ENCODE measurements at places on chromosomes 12 and 14.

DNA sequence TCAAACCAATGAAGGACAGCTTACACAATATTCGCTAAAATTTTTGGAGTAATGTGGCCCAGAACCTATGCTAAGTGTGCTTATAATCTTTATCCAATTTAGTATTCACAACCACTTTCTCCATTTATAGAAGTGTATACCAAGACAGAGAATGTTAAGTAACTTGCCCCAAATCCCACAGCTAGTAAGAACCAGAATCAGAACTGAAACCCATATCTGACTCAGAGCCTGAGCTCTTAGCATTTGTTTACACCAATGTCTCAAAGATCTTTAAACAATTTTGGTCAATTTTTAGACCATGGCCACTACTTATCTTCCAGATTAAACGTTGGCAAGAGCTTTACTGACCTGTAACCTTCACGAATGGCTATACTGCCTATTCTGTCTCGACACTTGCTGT lies 53.0 kb downstream of the PAPLN start:
- DNase-seq, result peak; percentile 85

DNA sequence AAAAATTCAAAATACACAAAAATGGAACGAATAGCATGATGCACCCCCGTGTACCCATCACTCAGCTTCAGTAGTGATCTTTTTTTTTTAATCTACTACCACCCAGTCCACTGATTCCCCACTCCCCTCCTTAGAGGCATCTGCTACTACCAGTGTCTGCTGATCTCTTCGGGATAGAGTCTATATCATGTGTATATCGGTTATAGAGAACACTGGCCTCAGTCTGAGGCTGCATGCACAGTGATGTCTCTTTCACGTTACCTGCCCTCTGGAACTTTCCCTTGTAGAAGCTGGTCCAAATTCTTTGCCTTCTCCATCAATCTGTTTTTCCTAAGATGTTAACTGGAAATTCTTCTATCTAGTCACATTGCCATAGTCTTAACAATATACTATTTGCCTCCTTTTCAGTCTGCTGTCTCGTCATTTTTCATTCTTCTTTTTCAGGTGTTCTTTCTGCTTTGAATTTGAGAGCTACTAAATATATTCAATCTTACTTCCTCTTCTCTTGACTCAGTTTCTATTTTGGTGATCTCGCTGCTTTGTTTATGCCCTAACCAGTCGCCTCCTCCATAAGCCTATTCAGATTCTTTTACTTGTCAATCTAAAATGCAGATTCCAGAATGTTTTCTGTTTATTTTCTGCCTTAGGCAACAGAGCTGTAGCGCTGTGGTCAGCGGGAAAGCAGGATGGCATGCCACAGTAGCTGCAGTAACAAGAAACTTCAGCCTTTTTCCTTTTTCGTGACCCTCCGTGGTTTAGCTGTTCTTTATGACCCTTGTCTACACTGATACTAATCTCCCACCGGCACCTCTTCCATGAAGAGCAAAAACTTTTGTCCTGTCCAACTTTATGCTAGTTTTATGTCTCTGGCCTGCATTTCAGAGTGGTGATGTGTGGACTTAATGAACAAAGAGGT lies 67.0 kb downstream of the FBXW8 start:
- no peak for DNase-seq

DNA sequence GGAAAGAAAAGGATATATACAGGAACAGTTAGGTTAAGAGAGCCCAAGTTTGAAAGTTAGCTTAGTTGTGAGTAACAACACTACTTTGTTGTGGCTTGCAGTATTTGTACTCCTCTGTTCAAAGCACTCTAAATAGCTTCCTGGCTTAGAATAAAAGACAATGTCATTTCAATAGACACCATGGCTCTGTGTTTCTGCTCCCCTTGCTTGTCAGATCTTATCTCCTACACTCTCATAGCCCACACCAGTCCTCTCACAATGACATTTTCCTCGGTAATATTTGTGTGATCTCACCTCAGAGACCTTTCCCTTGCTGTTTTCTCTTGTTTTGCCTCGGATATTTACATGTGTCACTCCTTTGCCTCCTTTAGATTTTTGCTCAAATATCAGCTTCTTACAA lies 418.4 kb downstream of the MDGA2 start:
- peak; percentile 0 for DNase-seq

- DNase-seq, result no peak
Measured at GRCh38 chr12:3398196-3398789, 92.7 kb upstream of the PRMT8 start.

DNA sequence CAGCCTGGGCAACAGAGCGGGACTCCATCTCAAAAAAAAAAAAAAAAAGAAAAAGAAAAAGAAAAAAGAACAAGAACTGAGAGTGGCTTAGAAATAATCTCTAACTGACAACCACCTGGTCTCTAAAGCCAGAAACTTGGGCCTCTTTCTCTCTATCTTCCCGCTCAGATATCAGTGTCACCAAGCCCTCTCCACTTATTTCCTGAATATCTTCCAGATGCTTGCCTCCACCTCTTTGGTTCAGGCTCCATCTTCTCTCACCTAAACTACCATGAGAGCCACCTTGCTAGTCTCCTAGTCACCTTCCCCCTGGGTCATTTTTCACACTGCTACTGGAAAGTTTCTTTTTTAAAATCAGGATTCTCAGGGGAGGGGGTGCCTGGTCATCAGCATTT lies 1.8 kb upstream of the TM9SF1 start:
- no peak for DNase-seq

DNA sequence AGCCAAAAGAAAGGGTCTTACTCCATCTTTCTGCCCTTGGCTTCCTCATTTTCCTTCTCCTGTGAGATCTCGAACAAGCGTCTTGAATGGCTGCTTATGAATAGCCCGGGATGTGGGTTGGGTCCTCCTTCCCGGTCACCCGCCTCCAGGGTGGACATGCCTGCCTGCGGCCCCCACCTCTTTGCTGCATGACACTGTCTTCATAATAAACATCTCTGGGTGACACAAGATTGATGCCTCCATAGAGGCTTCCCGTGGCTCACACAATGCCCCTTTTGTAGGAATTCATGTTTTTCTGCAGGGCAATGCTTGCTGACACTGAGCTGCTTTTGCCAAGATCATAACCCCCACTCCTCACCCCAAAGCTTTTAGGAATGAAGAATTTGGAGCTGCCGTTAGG lies 125.9 kb downstream of the ZNF664 start:
- no peak for DNase-seq

GRCh38 chr12:70236990-70237389 lies 6.2 kb upstream of the CNOT2 start:
- no peak for DNase-seq

DNA sequence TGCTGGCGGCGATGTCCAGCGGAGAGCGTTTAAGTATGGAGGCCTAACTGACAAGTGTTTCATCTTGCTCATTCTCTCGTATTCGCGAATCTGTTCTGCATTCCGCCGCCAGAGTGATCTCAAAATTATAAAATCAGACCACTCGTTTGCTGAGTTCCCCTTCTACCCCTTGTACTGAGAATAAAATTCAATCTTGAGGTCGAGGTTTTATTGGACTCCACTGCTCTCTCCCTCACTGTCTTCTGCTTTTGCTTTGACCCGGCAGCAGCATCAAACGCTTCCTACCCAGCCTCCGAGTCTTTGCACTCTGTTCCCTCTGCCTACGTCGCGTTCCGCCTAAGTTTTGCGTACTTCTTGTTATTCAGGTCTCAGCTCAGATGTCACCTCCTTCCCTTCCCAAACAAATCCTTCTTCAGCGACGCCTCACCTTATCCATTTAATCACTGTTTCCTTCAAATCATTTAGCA lies 462 bp downstream of the KNTC1 start:
- DNase-seq, result peak; percentile 51

DNA sequence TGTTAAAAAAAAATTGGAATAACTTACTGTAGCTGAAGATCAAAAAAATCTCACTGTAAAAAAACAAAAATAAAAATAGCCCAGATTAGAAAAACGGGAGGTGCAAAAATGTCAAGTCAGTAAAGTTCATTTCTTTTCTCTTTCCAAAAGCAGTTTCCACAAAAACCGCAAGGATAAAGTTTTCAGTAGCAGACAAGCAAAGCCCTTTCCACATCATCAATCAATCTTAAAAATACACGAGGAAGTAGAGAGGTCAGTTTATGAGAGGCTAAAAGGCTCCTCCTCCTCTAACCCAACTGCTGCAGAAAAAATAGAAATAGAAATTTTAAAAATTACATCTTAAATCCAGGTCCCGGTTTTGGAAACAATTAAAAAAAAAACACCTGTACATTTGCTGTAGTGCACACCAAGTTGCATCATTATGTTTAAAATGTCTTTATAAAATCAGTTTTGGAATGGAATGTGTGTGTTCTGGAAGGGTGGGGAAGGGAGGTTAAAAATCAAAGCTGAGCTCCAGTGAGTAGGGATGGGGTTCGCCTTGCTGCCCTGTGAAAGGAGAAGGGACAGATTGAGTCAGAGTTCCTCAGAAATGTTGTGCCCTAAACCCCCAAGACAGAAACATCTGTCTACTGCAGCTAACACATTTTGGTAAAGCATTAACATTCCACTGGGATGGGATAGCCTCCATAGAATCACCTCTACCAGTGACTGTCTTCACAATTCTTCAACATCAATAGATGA lies 5.8 kb downstream of the HNRNPC start:
- peak; percentile 44 for DNase-seq

DNA sequence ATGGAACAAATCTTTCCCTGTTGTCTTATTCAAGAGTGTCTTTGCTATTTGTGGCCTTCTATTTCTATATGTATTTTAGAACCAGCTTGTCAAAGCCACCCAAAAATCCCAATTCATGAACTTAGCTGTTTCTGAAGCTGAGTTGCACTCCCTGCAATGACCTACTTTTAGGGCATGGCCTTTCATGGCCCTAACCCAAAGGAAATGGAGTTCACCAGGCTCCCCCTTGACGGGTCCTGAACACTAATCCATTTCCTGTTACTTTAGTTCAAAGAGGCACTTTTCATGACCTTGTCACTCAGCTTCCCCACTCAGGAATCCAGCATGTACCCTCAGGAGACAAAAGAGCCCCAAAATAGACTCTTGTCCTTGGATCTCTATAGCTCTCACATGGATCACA lies 7.6 kb downstream of the TMED8 start:
- peak; percentile 5 for DNase-seq

DNA sequence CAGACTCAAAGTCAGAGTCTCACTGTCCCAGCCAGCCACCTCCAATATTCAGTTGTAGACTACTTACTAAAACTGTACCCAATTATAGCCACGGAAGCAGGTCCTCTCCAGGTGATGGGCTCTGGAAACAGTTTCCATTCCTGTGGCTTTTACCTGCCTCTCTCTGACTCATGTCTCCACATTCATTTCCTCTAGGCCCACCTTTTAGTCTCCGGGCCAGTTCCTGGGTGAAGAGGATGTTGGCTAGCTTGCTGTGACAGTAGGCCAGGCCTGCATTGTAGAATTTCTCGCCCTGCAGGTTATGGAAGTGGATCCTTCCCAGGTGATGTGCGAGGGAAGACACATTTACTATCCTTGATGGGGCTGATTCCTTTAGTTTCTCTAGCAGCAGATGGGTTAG lies 5.6 kb downstream of the RDH11 start:
- no peak for DNase-seq

DNA sequence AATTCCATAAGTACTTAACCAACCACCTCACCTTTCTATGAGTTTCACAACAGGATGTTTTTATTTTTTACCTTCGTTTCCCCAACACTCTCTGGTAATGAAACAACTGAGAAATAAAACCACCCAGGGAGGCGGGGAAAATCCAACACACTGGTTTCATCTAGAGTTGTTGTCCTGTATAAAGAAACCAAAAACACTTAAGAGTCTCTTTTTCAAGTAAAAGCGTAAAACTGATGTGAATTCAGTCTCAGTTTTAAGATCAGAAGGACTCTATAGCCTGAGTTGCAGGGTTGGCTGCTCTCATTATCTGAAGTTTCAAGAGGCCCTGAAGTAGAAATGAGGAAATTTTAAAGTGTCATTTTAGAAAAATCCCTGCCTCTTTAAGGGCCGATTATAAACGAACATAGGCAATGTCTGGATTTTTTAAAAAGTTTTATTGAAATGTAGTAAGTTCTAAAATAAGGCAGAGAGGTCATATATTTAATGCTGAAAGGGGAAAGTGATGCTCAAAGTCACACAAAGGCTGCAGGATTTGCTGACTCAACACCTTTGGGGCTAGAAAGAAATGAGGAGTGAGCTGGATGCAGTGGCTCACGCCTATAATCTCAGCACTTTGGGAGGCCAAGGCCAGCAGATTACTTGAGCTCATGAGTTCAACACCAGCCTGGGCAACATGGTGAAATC lies 27.2 kb downstream of the HIGD1C start:
- DNase-seq, result peak; percentile 61

GRCh38 chr12:38995249-38995648 lies 89.9 kb upstream of the CPNE8 start:
- no peak for DNase-seq

DNA sequence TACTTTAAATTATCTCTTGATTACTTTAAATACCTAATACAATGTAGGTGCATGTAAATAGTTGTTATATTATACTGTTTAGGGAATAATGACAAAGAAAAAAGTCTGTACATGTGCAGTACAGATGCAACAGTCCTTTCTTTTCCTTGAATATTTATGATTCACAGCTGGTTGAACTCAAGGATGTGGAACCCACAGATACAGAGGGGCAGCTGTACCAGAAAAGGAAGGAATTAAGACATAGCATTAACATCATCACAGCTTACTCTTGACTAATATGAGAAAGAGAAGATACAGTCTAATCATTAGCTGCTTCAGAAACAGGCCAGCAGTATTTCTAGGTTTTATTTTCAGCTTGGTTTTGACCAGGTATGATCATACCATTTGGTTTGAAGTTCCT lies 34.7 kb upstream of the AP4S1 start:
- DNase-seq, result no peak

DNA sequence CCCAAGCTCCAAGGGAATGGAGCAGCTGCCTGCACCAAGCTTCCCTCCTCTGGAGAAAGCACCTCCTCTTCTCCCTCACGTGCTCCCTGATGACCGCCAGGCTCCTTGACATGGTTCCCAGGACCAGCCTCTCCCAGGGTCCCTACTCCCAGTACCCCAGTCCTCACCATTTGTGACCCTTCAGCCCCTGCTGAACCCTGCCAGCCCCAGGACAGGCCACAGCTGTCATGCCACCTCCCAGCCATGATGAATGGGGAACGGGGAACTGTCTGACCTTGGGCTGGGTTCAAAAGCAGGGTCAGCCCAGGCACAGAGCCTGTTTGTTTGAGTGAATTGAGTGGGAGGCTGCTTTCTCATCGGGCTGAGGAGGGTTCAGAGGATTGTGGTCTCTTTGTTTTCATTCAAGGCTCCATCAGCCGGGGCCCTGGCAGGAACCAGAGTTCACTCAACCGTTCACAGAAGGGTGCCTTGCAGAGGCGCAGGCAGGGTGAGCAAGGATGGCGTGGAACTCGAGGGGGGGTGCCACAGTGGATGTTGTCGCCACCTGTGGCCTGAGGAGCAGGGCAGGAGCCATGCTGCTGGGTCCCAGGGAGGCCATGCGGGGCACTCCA lies 344.5 kb upstream of the SFSWAP start:
- DNase-seq, result no peak

DNA sequence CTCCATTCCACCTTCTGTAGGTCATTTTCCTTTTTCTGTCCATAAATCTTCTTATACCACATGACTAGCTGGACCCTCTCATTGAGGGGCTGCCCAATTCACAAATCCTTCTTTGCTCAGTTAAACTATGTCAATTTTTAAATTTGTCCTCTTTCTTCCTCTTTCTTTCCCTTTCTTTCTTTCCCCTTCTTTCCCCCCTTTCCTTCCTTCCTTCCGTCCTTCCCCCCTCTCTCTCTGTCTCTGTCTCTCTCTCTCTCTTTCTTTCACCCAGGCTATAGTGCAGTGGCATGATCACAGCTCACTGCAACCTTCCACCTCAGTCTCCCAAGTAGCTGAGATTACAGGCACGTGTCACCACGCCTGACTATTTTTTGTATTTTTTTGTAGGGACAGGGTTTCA lies 47.1 kb upstream of the TMEM263 start:
- no peak for DNase-seq

- peak; percentile 78 for DNase-seq
Measured at GRCh38 chr12:68281322-68282077, 28.1 kb upstream of the IL22 start.

Data from activated CD4-positive, alpha-beta T cell treated with anti-CD3 and anti-CD28 coated beads, Interleukin-2, Interleukin-6, amounts not matched to agents 100 ng/mL and 50 ng/mL, durations not matched to agents 16 hours and 8 hours (primary cell).